NCI-H2081 treated with DMSO at 0.1 percent for 48 hours (cell line): ENCODE measurements at places on chromosomes 1 and 21.

- DNase-seq = no peak
Measured at GRCh38 chr1:60699325-60699724, 383.0 kb upstream of the NFIA start.

- DNase-seq = no peak
Measured at GRCh38 chr1:180907313-180908055, 5.2 kb upstream of the KIAA1614 start.

GRCh38 chr1:24923485-24924113 is 6.5 kb downstream of the RUNX3 start:
- no peak for DNase-seq

GRCh38 chr1:183198463-183198862 is 12.4 kb downstream of the LAMC2 start:
- no peak for DNase-seq

- no peak for DNase-seq
Measured at GRCh38 chr1:224042557-224043118, 71.3 kb upstream of the FBXO28 start.

GRCh38 chr1:43878854-43879253 is 54.7 kb upstream of the ARTN start:
- DNase-seq = peak; percentile 55

GRCh38 chr1:107820801-107821200 is 144.2 kb downstream of the VAV3 start:
- DNase-seq = no peak

GRCh38 chr1:92031281-92032110 is 1.7 kb downstream of the EPHX4 start:
- no peak for DNase-seq

- no peak for DNase-seq
Measured at GRCh38 chr1:6691507-6691906, 10.1 kb downstream of the DNAJC11 start.

DNA sequence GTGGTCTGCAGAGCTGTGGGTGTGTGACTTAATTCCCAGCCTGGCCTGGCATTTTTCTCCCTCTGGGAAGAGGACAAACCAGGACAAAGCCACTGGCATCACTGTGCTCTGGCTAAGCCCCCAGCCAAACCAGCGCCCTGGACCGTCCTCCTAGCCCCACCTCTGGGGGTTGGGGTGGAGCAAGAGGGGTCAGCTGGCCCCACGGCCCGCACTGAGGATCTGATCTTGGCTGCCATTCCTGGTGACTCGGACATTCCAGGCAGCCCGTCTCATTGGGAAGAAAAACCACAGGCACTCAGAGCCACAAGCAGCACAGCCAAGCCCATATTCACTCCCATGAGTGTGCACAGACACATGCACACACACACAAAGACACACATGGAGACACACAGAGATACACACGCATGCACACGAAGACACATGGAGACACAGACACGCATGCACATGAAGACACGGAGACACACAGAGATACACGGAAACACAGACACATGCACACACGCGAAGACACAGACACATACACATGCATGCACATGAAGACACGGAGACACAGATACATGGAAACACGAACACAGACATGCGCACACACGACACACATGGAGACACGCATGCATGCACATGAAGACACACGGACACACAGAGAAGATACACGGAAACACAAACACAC is 2.3 kb upstream of the MXRA8 start:
- DNase-seq = no peak

DNA sequence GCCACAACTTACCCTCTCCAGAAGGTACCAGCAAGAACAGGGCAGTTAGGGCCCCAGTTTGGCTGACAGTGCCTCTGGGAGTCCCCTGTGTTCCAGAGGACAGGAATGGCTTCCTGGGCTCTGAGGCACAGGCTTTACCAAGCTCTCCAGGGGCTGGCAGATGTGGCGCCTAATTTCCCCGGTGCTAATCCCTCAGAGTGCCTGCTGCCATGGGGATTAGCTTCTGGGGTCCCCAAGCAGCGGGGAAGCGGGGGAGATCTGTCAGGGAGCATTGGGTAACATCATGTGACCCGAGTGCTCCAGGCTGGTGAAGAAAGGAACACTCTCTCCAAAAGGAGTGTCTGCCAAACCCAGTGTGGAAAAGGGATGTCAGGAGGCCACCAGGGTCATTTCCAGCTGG is at the start of gene LACTBL1:
Gene LACTBL1, minus strand, starts transcription at position 107 of the 400 bp plus-strand sequence. CDS start 550 bp downstream, outside the sequence.
- DNase-seq = no peak

DNA sequence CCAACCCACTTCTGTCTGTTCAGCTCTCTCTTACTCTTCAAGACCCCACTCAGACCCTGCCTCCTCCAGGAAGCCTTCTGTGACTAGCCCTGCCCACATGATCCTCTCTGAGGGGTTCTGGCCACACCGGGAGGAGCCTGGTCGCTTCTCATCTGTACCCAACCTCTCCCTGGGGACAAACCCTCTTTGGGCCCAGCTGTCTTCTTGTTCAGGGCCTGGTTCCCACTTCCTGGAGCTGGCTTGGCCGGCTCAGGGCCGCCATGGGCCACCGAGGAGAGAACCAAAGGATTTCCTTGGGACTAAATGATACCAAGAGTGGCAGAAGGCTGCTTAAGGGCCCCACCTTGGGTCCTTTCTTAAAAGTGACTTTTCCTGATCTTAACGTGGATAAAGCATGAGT is 124.7 kb upstream of the ZBTB40 start:
- DNase-seq = no peak

DNA sequence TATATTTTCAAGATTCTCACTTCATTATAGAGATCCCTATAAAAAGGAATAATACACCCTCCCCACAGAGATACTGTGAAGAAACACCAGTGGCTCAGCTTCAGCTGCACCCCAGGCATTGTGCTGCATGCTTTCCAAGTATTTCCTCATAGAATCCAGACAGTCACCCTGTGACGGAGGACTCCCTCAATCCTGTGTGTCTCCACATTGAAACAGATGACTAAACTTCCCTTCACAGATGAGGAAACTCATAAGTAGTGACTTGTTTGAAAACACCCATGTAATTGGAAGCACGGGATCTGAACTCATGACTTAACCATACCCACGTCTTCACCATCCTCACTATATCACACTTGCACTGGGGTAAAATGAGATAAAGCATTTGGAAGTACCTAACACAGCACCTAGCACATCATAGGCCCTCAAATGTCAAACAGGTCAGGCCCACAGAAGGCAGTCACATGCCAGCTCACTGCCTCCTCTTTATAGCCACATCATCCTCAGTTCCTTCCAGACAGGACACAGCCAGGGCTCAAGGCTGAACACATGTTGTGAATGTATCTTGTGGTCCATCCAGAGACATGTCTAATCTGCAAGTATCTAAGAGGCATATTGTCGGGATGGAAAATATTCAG is 55.2 kb downstream of the GPR161 start:
- no peak for DNase-seq

DNA sequence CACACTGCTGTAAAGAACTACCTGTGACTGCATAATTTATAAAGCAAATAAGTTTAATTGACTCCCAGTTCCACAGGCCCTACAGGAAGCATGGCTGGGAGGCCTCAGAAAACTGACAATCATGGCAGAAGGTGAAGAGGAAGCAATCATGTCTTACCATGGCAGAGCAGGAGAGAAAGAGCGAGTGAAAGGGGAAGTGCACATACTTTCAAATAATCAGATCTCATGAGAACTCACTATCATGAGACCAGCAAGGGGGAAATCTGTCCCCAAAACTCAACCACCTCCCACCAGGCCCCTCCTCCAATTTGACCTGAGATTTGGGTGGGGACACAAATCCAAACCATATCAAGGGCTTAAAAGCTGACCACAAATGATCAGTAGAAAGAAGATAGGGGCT is 493.2 kb downstream of the PTPRC start:
- DNase-seq = no peak

GRCh38 chr1:213759359-213760181 is 228.2 kb upstream of the PROX1 start:
- DNase-seq = no peak

DNA sequence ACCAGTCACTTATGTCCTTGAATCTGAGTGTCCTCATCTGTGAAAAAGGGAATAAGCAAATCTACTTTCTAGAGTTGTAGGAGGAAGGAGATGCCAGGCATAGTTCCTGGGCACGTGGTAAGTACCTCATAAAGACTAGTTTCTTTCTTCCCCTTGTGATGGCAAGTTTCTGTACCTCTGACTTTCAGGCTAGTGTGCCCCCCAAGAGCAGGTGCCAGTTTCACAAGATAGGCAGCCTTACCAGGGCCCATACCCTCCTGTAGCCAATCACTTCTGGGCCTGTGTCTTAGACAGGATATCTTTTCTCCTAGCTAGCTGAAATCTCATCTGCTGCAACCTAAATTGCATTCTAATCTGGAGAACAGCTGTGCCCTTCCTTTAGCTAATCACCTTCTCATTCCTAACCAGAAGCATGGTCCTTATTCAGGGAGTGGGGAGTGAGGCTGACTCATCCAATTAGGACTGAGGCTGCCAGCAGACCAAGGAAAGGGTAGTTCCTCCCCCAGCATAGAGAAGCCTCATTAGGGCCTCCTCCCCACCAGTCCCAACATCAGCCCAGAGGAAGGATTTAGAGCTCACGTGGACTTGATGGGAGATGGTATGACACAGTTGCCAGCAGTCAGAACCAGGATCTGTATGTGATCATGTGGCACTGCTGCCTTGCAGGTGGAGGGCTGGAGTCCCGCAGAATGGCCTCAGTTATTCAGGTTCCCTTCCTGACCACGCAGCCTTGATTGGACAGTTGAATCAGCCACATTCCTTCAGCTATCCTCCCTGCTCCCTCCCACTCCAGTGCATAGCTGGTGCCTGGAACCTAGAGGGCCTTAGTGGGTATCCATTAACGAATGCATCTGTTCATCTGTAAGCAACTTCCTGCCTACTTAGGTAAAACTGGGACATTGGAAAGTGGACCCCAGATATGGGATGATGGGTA is 7.9 kb downstream of the KLHDC8A start:
- DNase-seq = no peak

DNA sequence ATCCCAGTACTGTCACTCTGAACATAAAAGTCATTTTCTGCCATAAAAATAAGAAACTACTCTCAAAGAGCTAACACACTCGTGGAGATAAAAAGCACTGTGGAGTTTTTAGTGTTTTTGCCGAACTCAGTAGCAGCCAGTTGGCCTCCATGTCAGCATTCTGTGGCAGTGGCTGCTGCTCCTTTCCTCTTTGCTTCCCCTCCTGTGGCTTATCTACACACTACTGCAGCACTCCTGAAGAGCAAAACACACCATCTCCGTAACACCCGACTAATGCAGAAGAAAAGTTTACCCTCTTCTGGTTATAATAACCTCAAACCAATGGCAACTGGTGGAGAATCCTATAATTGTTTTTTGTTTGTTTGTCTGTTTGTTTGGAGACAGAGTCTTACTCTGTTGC is 44.9 kb downstream of the RAB3GAP2 start:
- no peak for DNase-seq

DNA sequence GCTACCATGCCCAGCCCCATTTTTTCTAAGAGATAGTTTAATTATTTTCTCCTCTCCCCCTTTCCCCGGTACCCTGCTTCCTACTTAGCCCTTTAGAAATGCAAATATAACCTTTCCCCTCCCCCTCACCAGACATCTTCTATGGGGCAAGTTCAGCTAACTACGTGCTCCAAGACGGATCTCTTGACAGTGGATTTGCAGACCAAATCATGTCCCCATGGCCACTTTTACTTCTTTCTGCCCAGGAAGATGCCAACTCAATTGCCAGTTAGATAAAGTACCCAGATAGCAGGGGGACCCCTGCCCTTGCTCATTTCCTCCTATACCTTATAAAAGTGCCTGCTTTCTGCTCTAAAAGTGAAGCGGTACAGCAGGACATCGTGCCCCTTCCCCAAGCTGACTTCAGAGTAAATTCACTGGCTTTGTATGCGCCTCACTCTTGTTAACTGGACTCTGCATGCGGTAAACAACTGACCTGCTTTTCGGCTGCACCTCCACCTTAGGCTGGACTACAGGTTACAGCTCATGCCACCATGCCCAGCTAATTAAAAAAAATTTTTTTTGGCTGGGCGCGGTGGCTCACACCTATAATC is 7.4 kb downstream of the DNAJC11 start:
- DNase-seq = no peak

DNA sequence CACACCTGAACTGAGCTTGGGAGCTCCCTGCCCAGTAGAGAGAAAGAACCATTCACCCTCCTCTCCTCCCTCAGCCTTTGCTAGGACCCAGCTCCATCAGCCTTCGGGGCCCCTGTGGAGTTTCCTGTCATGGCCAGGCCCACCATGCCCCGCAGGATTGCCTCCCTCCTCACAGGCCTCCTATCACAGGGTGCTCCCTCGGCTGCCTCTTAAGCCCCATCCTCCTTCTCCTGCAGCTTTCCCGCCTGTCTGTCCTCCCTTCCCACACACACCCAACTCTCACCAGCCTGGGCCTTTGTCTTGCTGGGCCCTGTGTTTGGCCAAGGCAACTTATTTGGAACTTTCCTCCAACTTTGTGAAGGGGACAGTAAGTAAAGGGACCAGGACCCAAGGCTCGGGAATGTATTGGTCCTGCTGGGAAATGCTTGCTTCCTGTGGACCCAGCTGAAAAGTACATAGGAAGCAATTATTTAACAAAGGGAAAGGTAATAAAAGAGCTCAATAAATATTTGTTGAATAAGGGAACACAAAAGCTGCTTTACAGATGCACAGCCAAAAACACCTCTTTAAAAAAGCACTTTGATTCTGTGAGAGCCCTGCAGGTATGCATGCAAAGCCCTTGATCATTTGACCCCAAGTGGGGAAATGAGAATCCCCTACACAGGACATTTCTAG is 31.6 kb upstream of the TENT5C start:
- DNase-seq = no peak

DNA sequence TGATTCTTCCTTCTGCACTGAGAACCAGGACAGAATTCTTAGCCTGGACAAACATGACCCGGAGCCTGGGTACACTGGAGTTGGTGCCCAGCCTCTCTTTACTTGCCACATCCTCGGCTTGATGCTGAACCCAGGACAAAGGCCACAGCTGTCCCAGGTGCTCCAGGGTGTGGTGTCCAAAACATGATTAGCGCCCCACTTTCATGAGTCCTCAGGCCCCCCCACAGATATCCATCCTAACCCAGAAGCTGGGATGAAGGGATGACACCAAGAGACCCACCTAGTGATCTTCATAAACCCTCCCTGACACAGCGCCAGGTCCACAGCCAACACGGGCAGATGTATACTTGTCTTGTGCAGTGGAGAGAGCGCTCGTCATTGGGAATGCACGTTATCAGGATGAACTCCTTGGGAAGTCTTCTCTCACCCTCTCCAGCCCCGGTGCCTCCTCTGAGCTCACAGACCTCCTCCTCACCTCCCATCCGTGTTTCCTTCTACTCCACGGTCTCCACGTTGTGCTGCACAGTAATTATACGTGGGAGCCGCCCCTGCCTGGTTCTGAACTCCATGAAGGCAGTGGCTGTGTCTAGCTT is 3.6 kb downstream of the ABCA4 start:
- no peak for DNase-seq

- DNase-seq = no peak
Measured at GRCh38 chr1:47179988-47180563, 9.8 kb downstream of the PDZK1IP1 start.

DNA sequence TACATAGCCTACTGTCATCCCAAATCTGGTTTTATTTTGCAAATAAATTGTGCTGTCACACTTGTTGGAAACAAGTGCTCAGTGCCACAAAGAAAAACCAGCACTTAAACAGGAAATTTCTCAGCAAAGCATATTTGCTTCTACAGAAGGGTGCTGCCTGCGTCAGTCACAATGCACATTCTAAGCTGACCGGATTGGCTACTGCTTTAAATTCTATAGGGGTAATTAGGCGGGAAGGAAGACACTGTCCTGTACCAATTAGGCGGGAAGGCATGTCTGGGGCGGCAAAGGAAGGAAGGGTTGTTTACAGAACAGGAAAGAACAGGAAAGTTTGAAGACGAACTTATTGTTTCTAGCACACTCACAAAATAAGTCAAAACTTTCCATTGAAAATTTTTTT is 2.8 kb downstream of the IFI16 start:
- no peak for DNase-seq
